H9 (cell line): ENCODE measurements at places on chromosomes 16 and 17.

DNA sequence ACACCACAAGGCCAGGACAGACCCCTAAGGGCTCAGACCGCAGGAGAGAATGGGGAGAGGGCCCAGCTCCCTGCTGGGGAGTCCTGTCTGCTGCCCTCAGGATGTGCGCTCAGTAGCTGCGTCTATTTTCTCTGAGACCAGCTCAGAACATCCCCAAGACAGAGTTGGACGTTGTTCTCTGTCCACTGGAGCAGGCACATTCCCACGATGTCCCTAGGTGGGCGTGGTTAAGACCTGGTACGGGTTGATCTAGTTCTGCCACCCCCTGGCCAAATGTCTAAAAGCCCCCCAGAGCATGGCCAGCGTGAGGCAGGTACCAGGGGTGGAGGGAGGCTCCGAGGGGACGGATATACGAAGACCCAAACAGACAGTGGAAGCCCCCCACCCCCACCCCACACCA, 842 bp upstream of the CALB2 start:
- DNase-seq: peak; percentile 47

GRCh38 chr17:13420878-13421277, 180.9 kb downstream of the HS3ST3A1 start:
- DNase-seq: no peak

GRCh38 chr17:19461681-19462080, 50.6 kb downstream of the RNF112 start:
- DNase-seq: peak; percentile 50

- peak; percentile 74 for DNase-seq
These were observed 183.2 kb downstream of the C16orf78 start for GRCh38 chr16:49556606-49557446.

GRCh38 chr16:75379911-75380847, 53.1 kb downstream of the CFDP1 start:
- DNase-seq: no peak

GRCh38 chr16:23435500-23435899, 17.5 kb downstream of the COG7 start:
- peak; percentile 71 for DNase-seq

DNA sequence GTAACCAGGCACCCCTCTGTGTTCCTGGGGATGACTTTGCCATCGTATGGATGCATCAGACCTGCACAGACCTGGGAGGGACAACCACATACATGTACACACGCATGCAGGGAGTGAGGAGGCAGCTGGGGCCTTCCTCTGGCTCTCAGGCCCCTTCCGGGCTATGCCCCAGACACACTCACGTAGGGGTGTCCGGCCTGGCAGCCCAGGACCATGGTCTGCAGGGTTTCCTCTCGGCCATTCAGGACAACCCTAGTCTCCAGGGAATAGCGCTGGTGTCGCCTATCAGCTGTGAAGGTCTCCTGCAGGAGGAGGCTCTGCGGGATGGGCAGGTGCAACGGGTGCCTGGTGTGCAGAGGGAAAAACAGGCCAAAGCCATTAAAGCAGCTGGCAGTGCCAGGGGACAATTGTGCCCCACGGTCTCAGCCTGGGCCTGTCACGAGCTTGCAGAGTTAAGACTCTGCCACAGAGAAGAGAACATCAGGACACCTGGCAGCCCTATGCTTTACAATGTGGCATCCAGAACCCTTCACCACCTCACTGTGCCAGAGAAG, 101.4 kb downstream of the RMI2 start:
- no peak for DNase-seq

- DNase-seq: no peak
These were observed 67.7 kb downstream of the SMG6 start for GRCh38 chr17:2235792-2236366.

DNA sequence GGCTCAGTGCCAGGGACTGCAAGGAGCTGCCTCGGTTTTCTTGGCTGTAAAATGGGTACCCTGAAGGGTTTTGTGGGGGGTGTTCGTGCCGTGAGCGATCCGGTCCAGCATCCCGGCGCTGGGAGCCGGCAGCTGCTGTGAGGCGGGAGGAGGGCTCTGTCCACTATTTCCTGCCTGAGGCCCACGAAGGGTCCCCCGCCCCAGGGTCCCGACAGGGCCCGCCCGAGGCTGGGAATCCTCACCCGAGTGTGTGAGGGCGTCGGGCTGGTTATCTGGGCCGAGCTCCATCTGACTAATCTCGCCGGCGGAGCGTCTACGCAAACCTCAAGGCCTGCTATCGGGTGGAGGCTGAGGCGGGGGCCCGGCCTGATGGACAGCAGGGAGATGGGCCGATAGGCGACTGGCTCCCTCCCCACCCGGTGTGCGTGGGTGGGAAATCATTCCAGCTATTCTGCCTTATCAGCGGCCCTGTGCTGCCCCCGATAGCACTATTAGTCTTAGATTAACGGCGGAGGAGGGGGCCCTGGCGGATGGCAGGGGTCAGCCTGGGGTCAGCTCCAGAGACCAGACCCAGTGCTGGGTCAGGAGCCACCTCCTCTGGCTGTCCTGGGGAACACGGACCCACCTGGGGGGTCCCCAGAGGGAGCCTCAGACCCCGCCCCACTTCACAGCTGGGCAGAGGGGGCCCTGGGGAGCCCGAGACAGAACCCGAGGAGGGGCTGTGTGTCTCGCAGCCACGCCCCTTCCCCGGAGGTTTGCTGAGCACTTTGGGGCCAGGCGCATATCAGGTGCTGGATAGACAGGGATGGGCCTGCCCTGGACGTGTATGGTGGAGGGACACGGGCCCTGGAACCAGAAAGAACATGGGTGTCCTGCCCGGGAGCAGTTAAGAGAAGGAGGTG, 44.7 kb downstream of the ZFPM1 start:
- no peak for DNase-seq
